ENCODE measurements at places on chromosomes 13 and 19. TPM values are rescaled to one million over a fixed set of nuclear protein-coding genes. Genes with fewer than 3 reads are reported as not detected.

Gene NUDT19
- total RNA-seq: 21.7 TPM

- no peaks in the 10 kb centered on the region for H3K36me3 ChIP-seq
- DNase-seq: peak; percentile 98
- peak within 1 kb of the TSS; percentile 94 for H3K4me3 ChIP-seq
Observed at GRCh38 chr19:32674931-32675719, at the start of gene ANKRD27. Gene ANKRD27, minus strand, starts transcription at chr19:32675180. Its CDS starts 16,165 bp downstream, at chr19:32659015.

Gene LILRA2
- total RNA-seq: 1.6 TPM

Gene PCSK4
- total RNA-seq: 8.1 TPM

Gene MYBPC2
- total RNA-seq: 0.09 TPM

- H3K27ac ChIP-seq: no peak overlapping the region
- H3K4me3 ChIP-seq: no peak overlapping the region
- H3K4me1 ChIP-seq: no peaks in the 10 kb centered on the region
- DNase-seq: no peak
- no peaks in the 10 kb centered on the region for H3K27me3 ChIP-seq
- no peaks in the 10 kb centered on the region for H3K36me3 ChIP-seq
Observed at GRCh38 chr13:96527497-96527896, 437.6 kb downstream of the HS6ST3 start.

Measured in prostate gland (tissue), 2 donors.